Forelimb muscle (tissue), 1 donor: ENCODE measurements at places on chromosomes 12 and 14. TPM values are rescaled to one million over a fixed set of nuclear protein-coding genes. Genes with fewer than 3 reads are reported as not detected.

GRCh38 chr12:46671102-46671501, 154.7 kb downstream of the SLC38A4 start:
- DNase-seq: no peak

- DNase-seq: no peak
Measured at GRCh38 chr12:4908684-4909409, 858 bp upstream of the KCNA1 start.

DNA sequence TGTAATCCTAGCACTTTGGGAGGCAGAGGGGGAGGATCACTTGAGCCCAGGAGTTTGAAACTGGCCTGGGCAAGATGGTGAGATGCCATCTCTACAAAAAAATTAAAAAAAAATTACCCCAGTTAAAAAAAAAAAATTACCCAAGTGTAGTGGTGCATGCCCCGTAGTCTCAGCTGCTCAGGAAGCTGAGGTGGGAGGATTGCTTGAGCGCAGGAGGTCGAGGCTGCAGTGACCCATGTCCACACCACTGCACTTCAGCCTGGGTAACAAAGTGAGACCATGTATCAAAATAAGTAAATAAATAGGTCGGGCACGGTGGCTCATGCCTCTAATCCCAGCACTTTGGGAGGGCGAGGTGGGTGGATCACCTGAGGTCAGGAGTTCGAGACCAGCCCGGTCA, 128.8 kb downstream of the VRK1 start:
- no peak for DNase-seq

DNA sequence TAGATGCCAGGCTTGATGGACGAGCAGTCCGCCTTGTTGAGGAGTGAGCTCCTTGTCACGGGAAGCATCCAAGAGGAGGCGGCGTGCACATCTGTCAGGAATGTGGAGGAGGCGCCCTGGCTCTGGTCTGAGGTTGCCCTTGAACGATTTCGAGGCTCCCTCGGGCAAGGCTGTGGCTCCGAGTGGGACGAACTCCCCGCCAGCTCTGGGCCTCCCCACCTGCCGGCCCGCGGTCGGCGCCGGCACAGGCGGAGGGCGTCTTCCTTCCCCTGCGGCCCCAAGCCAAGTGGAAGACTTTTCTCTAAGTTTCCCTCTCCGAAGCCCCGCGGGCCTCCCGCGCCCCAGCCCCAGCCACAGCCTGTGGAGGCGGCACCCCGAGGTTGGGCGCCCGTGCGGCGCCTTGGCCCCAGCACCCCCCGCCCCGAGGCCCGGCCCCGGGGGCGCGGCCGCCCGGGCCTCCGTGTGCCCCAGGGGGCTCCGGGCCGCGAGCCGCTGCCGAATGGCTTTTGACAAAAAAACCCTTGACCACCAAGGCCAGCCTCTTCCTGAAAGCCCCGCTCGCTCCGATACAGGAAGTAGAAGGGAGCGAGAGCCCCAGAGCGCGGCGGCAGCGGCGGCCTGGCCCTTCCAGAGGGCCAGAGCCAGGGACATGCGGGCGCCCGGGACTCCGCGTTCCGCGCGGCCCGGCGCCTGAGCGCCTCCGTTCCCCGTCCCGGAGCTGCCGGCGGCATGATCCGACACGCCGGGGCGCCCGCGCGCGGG, at the start of gene RIN3:
Gene RIN3 (plus strand): TSS at position 578 of the 762 bp plus-strand sequence. CDS start 152 bp downstream, at position 730.
- DNase-seq: no peak

- no peak for DNase-seq
Measured at GRCh38 chr14:22781301-22781991, 15.0 kb downstream of the OXA1L start.

DNA sequence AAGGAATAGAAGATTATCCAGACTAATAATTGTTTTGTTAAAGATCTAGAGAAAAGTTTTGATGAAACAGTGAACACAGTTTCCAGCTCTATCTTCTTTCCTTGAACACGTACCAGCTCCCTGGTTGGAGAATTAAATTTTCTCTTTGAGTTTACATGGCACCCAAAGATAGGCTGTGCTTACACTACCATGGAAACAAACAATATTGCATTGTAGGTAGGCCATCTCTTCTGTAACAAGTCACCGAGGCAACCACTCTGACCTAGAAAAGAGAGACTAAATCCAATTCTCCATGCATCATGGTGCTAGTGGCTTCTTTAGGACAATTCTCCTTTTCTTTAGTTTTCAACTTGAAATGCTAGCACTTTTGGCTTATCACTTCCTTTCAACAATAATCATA, 9.9 kb downstream of the BMAL2 start:
- no peak for DNase-seq

DNA sequence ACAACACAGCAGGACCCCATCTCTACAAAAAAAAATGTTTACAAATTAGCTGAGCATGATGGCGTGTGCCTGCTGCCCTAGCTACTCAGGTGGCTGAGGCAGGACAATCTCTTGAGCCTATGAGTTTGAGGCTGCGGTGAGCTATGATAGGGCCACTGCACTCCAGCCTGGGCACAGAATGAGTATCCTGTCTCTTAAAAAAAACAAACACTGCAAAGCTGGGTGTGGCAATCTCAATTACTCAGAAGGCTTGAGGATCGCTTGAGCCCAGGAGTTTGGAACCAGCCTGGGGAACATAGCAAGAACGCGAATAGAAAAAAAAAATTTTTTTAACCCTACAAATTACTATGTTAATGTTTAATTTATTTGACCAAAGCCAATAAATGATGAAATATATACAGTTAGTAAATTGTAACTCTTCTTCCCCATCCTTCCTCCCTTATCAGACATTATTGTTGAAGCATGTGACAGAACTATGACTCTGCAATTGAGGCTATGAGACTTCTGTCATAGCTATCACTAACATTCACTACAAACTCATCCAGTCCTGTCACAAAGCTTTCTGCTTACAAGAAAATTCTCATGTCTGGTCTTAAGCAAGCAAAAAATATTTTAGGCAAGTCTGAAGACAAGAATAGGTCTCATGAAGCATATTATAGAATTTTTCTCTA, 9.8 kb downstream of the BTBD7 start:
- no peak for DNase-seq

DNA sequence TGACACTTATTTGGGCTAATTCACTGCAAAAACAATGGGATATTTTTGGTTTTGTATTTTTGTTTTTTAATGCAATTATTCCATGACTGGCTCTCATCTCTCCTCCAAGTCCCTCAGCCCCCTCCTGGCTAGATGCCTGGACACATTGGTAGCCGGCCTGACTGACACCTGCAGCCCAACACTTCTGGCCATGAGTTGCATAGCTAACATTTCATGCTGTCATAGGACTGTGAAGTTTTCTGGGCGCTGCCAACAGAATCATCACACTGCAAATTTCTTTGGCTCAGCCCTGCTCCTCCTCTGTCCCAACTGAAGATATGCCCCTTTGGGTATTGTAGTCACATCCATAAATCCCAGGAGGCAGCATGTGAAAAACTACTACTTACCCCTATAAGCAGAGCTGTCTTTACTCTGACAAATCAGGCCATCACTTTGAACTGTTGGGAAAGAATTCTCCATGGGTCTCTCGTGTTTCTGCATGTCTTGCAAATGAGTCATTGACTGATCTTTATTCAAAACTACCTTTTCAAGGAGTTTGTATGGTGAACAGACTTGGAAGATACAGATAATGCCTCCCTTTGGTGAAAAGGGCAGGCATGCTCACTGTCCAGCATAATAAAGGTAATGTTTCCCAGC, 126.7 kb upstream of the LGR5 start:
- DNase-seq: no peak

GRCh38 chr12:119804011-119804641, 73.0 kb downstream of the CIT start:
- peak; percentile 38 for DNase-seq

GRCh38 chr12:5171701-5172100, 128.0 kb downstream of the KCNA5 start:
- peak; percentile 28 for DNase-seq

GRCh38 chr14:42541535-42542001, 934.9 kb downstream of the LRFN5 start:
- DNase-seq: no peak

DNA sequence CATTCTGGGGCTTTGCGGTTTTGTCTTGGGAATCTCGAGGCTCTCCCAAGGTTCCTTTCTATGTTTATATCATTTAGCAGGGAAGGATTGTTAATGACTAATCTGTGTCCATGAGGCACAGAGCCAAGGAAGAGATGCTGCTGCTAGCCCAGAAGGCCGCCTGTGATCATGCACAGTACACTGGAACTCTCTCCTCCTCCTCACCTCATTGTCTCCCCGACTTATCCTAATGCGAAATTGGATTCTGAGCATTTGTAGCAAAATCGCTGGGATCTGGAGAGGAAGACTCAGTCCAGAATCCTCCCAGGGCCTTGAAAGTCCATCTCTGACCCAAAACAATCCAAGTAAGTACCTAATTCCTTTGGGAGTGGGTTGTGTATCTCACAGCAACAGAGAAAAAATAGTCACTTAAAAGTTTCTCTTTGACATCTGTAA, at the start of gene NR1H4:
Gene NR1H4 (plus strand): TSS at position 151 of the 435 bp plus-strand sequence. CDS start 19,458 bp downstream, outside the sequence.
- DNase-seq: no peak

DNA sequence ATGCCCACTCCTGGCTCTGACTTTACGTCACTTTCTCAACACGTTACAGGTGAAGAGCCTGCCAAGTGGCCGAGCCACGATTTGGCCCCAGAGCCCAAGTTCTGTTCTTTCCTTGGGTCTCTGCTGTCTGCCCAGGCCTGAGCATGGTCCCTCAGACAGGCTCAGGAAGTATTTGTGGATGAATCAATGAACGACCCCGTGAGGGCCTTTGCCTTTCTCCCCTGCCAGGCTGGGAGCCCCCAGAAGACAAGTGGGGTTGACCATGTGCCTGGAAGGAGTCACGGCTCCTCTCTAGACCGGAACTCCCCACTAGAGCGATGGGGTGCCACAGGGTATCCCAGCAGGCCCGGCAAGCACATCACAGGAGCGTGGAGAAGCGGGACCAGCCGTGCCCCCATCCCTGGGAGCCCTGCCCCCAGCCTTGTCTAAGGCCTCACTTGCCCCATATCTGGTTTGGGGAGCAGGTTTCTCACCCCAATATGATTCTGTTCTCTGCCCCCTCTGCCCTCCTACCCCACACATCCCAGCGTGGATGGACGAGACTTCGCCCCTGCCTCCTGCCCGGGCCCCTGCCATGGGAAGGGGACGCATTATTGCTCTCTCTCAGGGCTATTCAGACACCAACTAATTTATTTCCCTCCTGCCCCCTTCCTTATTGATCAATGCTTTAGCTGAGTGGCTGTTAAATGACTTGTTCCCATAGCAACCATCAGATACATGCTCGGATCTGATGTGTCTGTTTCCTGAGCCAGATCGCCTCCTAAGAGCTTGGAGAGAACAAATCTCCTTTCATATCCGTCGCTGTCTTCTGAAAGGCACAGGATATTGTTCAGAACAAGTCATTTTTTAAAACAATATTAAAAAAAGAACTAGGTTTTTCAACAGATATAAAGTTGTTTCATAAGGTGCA, 69.0 kb downstream of the DIO3 start:
- DNase-seq: no peak

GRCh38 chr14:51167587-51168214, 72.3 kb upstream of the TMX1 start:
- no peak for DNase-seq

DNA sequence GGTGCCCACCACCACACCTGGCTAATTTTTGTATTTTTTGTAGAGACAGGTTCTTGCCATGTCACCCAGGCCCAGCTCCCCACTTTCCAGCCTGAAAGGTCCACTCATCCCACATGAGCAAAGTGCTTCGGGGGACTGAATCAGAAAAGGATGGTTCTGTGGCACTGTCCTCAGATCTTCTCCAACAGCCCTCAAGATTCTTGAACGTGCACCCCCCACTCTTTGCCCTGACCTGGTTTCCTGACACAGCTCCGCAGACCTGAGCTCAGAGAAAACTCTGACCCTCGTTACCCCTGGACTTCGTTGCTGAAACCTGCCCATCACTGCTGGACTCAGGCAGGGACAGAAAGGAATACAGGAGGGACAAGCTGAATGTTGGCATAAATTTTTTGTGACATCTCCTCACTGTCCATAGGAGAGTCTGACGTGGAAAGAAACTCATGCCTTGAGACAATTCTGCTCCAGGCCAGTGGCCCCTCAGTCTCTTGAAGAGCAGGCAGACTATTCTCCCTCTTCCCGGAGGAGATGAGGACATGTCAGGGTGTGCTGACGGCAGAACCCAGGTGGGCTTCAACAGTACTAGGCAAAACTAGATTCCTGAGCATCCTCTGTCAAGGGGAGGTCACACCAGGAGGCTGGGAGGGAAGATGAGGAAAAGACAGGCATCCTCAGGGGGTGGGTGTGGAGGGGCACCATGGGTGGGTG, 149.3 kb downstream of the DPF3 start:
- no peak for DNase-seq

- no peak for DNase-seq
Measured at GRCh38 chr14:103887557-103888115, 40.3 kb upstream of the PPP1R13B start.

GRCh38 chr14:90675399-90675798, 140.8 kb downstream of the TTC7B start:
- no peak for DNase-seq

GRCh38 chr12:95202691-95203486, 14.4 kb downstream of the FGD6 start:
- no peak for DNase-seq

GRCh38 chr14:52023518-52023917, 34.2 kb downstream of the RTRAF start:
- peak; percentile 71 for DNase-seq

DNA sequence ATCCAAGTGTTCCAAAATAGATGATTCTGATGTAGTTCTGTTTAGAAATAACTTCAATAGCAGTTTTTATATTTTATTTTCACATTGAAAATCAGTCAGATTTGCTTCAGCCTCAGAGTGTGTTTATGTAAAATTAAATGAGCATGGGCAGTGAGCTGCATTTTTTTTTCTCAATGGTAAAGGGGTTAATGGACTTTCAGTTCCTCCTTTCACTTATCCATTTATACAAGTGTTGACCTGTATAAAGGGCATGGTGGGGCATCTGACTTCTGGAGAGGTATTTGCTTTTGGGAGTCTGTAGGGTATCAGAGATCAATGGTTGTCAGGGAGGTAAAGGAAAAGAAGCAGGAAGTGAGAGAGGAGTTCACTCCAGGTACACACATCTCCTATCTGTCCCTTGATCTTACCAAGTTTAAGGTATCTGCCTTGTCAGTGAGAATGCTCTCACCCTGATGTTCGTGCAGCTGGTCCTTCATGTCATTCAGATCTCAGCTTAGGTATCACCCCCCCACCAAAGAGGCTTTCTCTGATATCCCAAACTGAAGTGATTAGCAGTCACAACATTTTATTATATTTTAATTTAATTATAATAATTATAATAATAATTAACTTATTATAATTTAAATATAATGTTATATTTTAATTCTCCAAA, 181.6 kb upstream of the LMNTD1 start:
- no peak for DNase-seq

The PLA2G1B gene
- polyA plus RNA-seq: not detected

The TTC6 gene
- 0.06 TPM for polyA plus RNA-seq

The LALBA gene
- not detected for polyA plus RNA-seq

The CHGA gene
- not detected for polyA plus RNA-seq

The MTA1 gene
- 80.3 TPM for polyA plus RNA-seq

The STYK1 gene
- 0.13 TPM for polyA plus RNA-seq

The FGF23 gene
- polyA plus RNA-seq: 0.19 TPM

The SOCS2 gene
- 14.8 TPM for polyA plus RNA-seq

The CYP46A1 gene
- polyA plus RNA-seq: 4.7 TPM

The MBD6 gene
- 43.1 TPM for polyA plus RNA-seq

The ANGEL1 gene
- polyA plus RNA-seq: 21.3 TPM

The MUCL1 gene
- polyA plus RNA-seq: not detected
